ENCODE measurements at places on chromosomes 12 and 14.
A peak's percentile ranks its signal among the peaks of the same experiment; 100 is the strongest.

- DNase-seq: no peak
Observed at GRCh38 chr12:130044991-130045621, 117.2 kb upstream of the FZD10 start.

GRCh38 chr14:61551384-61551783 is 143.9 kb upstream of the HIF1A start:
- no peak for DNase-seq

- DNase-seq: no peak
Observed at GRCh38 chr14:54866588-54866987, 36.0 kb downstream of the GCH1 start.

GRCh38 chr12:78060186-78060585 is 229.5 kb downstream of the NAV3 start:
- DNase-seq: no peak

GRCh38 chr14:65414961-65415589 is 2.5 kb downstream of the FUT8 start:
- DNase-seq: no peak

DNA sequence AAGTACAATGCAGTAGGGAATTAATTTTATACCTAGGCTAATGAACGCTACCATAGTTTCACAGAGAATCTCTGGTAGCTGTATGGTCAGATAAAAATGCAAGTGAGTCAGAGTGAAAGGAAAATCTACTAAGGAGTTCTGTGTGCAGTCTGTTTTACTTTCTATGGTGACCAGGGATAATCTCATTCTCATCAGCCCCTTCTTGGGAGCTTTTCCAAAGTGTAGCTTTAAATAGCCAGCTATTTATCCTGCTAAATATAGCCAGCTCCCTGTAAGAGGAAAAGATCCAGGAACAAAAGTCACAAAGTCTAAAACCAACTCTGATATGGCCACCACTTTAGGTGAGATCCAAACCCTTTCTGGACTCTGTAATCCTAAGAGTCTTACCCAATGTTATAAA is 75.5 kb downstream of the TMEM116 start:
- no peak for DNase-seq

GRCh38 chr14:93249128-93249831 is 42.2 kb downstream of the UBR7 start:
- DNase-seq: no peak

- DNase-seq: no peak
Observed at GRCh38 chr14:59273737-59274136, 85.3 kb downstream of the DAAM1 start.

- no peak for DNase-seq
Observed at GRCh38 chr14:101833045-101833444, 71.5 kb downstream of the PPP2R5C start.

DNA sequence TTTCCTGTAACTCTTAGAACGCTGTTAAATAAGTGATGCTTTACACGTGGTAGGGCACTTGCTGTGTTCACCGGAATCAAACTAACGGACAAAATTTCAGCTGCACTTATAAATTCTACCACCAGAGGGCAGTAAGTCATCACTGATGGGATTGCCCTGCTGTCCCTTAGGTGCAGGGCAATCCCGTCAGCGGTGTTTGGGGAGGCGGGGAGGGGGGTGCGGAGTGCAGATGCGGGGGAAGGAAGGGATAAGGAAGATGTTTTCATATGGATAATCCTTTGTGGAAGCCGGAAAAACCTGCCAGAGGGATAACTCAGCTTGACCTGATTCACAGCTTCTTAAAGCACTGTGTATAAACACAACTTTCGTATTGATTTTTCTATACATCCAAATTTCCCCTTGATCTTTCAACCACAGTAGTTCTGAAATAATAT is 21.7 kb upstream of the SLC10A1 start:
- peak; percentile 48 for DNase-seq

- no peak for DNase-seq
Observed at GRCh38 chr12:94832780-94833681, 170.5 kb downstream of the NDUFA12 start.

GRCh38 chr14:102891111-102891510 is 31.4 kb upstream of the AMN start:
- no peak for DNase-seq

DNA sequence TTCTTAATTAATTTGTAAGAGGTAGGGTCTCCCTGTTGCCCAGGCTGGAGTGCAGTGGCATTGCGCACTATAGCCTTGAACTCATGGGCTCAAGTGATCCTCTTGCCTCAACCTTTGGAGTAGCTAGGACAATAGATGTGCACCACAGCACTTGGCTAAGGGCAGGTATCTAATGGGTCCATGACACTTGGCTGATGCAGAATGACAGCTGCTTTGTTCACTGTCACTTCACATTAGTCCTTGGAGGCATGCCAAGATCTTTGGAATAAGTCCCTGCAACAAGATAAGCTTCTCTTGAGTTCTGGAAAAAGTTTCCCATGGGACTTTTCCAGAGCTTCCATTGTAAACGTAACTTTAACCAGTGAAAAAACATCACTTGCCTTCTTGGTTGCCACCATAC is 23.4 kb downstream of the COQ6 start:
- DNase-seq: no peak

GRCh38 chr12:40223646-40224045 is 1.2 kb upstream of the LRRK2 start:
- DNase-seq: no peak

- DNase-seq: no peak
Observed at GRCh38 chr14:93744176-93744575, 44.1 kb downstream of the PRIMA1 start.
